ENCODE measurements at places on chromosomes 12 and 14.
A peak's percentile ranks its signal among the peaks of the same experiment; 100 is the strongest.

DNA sequence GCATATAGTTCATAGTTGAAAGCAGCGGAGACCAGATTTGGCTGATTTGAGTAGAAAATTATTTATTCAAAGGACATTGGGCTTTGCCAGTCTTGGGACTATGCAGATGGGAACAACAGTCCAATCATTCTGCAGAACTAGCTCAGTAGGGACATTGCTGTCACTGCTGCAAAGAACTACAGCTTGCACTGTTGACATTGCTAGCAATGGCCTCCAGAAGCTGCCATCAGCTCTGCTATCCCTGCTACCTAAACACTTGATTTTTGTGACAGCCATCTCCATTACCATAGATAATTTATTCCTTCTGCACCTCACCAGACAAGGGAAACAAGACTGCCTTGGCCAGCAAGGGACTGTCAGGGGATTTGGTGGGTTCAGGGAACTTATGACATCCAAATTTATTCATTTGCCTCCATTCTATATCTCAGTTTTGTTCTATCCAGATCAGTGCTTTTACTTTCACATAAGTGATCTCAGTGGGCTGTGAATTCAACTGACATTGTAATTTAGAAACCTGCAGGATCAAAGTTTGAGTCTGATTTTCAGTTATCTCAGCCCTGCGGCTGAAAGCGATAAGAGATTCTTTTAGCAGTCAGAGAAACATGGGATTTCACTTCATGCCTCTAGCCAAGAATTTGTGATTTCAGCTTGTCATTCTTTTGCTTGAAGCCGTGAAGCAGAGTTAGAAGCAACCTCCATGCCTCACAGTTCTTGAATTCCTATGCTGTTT is 136.7 kb upstream of the FBXO33 start:
- DNase-seq, result no peak

- DNase-seq, result no peak
Observed at GRCh38 chr12:9124383-9125031, 8.8 kb upstream of the A2M start.

- DNase-seq, result no peak
Observed at GRCh38 chr12:45613296-45613695, 116.2 kb upstream of the ARID2 start.

- no peak for DNase-seq
Observed at GRCh38 chr14:60206837-60207533, 41.8 kb upstream of the DHRS7 start.

GRCh38 chr14:55366271-55366670 is 45.4 kb downstream of the ATG14 start:
- DNase-seq, result no peak

- no peak for DNase-seq
Observed at GRCh38 chr12:112685321-112685720, 106.2 kb upstream of the RPH3A start.

GRCh38 chr12:5171701-5172100 is 128.0 kb downstream of the KCNA5 start:
- no peak for DNase-seq

- DNase-seq, result no peak
Observed at GRCh38 chr12:115424003-115424402, 740.0 kb upstream of the TBX3 start.

GRCh38 chr12:53744751-53745150 is 7.0 kb downstream of the CISTR start:
- no peak for DNase-seq

DNA sequence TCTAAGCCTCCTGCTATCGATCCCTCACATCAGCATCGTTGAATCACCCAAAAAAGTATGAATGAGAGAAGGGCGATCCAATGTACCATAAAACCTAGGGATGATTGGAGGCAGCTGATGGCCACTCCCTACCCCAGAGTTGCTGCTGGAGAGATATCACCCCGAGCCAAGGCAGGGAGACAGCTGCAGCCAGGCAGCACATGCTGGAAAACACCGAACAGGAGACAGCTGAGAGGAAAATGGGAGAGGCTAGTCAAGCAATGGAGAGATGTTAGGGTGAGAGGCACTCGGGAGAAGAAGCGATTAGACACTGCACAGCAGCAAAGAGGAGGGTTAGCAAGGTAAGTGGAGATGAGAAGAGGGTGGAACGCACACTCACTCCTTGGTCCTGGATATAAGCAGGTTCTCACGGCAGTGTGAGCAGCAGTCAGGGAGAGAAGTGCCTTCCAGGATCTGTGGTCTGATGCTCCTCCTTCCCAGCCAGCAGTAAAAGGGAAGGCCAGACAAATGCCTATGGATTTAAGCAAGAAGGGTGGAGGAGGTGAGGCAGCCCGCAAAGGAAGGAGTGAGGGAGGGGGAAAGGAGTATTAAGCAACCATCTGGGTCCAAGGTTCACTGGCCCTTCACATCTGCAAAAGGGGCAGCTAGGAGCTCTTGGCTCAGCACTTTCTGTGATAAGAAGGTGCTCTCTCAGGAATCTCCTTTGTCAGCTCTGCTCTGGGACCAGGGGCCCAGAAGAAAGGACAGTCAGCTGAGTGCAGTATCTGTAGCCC is at the start of gene SLC7A7:
SLC7A7 (minus strand) TSS at position 495 of the 773 bp plus-strand sequence. CDS start 2,037 bp downstream, outside the sequence.
- no peak for DNase-seq

GRCh38 chr12:103139876-103140275 is 182.4 kb downstream of the ASCL1 start:
- DNase-seq, result no peak

GRCh38 chr12:89484470-89484869 is 40.1 kb downstream of the GALNT4 start:
- no peak for DNase-seq

GRCh38 chr12:115752913-115753726 is 524.4 kb downstream of the MED13L start:
- DNase-seq, result no peak

DNA sequence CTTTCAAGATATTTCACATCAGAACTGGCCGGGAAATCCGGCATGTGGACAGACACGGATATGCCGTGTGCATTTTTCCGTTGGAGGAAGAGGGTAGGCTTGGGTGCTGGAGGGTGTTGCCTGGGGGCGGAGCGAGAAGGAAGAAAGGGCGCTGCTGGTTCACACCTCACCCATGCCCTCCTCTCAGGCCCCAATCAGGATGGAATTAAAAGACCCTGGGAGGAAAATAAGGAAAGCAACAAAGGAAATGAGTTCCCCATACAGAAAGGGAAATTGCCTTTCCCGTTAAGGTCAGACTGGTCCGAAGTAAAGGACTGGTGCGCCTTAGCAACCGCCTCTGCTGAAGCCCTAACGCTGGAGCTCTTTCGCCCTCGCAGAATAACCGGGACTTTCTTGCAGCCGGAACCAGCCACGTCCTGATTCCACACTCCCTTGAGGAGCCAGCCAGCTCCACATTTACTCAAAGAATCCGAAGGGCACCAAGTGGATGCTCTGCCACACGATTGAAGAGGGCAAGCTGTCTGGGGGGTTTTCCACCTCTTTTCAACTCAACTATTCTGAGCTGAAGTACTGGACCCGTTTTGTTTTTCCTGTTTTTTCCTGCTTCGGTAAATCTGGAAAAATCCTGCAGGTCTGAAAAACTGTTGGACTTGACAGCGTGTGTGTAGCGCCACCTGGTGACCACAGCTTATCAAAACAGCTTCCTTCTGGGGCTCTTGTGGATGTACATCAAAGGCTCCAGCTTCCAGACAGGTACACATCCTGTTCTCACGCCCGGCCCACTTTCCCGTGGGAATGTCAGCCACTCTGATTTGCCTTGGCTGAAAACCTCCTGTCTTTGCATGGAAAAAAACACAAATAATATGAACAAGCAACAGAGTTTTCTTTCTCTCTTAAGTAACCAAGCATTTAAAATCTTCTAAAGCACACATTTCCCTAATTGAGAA is 37.6 kb upstream of the BCL2L14 start:
- DNase-seq, result peak; percentile 89

DNA sequence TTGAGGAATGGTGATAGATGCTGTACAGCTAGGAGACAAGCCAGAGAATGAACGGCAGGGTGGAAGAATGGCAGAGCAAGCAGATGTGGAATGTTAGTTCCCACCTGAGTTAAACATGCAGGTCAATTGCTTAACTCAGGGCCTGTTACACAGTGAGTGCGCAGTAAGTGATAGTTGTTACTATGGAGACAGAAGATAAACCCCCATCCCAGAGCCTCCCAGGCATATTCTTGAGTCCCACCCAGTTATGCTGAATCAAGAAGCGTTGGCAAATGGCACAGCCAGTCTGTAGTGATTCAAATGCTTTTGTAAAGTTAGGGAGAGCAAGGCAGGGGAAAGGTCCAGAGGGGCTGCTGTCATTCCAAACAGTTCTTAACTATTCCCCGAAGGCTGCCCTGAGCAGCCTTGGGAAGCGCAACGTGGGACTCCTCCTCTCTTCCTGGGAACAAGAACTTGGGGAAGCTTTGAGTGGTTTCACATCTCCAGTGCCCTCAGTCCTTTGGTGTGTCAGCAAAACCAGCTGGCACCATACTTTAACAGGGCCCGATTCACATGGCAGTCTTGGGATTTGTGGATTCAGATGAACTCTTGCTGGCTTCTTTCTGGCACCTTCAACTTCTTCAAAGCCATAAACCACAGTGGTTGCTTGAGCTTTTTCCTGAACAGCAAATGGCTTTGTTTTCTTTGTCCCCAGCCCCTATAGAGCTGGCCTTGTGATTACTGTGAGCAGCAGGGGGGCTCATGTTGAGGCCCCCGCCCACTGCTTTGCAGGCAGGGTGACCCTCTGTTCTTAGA is 66.4 kb downstream of the PPM1A start:
- DNase-seq, result no peak

DNA sequence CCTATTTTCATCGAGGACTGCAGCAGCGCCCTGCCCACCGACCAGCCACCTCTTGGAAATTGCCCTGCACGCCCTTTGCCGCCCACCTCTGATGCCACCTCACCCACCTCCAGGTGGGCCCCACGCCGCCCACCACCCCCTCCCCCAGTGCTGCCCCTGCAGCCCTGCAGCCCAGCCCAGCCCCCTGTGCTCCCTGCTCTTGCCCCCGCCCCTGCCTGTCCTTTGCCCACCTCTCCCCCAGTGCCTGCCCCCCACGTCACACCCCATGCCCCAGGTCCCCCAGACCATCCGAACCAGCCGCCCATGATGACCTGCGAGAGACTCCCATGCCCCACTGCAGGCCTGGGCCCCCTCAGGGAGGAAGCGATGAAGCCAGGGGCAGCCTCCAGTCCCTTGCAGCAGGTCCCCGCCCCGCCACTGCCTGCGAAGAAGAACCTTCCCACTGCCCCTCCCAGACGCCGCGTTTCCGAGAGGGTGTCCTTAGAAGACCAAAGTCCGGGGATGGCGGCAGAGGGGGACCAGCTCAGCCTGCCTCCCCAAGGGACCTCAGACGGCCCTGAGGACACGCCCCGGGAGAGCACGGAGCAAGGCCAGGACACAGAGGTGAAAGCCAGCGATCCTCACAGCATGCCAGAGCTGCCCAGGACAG is 96.5 kb downstream of the LGMN start:
- peak; percentile 62 for DNase-seq

DNA sequence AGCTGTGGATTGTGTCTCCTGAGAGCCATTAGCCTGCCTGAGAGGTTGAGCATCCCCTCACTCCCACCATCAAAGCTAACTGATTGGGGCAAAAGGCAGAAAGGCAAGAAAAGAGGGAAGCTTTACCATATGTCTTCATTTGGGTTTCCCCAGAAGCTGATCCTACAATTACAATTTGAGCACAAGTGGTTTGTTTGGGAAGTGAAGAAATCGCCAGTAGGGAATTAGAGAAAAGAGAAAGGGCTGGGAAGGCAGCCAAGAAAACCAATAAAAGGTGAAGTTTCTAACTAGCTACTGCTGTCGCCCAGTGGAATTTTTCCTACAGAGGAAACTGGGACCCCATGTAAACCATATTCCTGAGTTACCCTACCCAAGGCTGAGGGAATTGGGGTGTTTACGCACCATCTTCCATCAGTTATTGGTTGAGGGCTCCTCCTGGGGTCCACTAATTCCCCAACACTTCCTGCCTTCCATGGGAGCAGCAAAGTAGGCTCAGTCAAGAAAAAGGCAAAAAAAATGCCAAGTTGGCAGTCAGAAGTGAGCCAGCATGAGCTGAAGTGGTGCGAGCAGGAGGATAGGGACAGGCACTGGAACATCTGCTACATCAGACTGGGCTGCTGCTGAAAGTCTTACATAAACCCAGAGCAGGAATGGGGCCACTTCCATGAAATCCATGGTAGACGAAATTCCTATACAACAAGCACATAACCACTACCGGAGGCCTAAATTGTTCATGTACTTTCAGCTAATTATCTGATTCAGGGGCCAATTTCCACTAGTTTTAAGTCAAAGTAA is 17.3 kb downstream of the KCNK10 start:
- DNase-seq, result no peak

DNA sequence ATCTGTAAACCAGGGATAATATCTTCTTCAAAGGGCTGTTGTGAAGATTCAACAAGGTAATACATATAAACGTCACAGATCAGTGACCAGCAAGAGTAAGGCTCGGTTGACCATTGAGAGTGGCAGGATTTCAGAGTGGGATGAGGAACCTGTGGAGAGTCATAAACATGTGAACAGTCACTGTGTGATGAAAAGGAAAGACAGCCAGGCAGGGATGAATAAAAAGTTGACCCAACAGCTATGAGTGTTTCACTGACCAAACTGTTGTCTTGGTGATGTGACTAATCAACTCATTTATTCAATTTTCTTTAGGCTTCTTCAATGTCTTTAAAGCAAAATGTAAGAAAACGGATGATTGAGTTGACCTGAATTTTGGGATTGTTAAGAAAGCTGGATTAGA is 8.6 kb upstream of the FRMD6 start:
- DNase-seq, result no peak
